Lower lobe of right lung (tissue), 2 donors: ENCODE measurements at places on chromosomes 2 and 18. TPM values are rescaled to one million over a fixed set of nuclear protein-coding genes. Genes with fewer than 3 reads are reported as not detected.

The CRACDL gene
- total RNA-seq, result 17.8 TPM

The TMEFF2 gene
- total RNA-seq, result not detected

GRCh38 chr2:165645930-165646831 lies 147.9 kb downstream of the GALNT3 start:
- no peaks in the 10 kb centered on the region for H3K27me3 ChIP-seq
- no peak overlapping the region for H3K27ac ChIP-seq
- H3K4me3 ChIP-seq, result no peak overlapping the region
- H3K36me3 ChIP-seq, result no peaks in the 10 kb centered on the region

- peaks cover 65% of the 10 kb centered on the region for H3K4me1 ChIP-seq
- H3K36me3 ChIP-seq, result no peaks in the 10 kb centered on the region
- peak overlapping the region; percentile 81 for H3K27ac ChIP-seq
- peak; percentile 71 for DNase-seq
- H3K27me3 ChIP-seq, result no peaks in the 10 kb centered on the region
- no peak overlapping the region for H3K4me3 ChIP-seq
Measured at GRCh38 chr2:43305517-43305916, 79.1 kb upstream of the ZFP36L2 start.

DNA sequence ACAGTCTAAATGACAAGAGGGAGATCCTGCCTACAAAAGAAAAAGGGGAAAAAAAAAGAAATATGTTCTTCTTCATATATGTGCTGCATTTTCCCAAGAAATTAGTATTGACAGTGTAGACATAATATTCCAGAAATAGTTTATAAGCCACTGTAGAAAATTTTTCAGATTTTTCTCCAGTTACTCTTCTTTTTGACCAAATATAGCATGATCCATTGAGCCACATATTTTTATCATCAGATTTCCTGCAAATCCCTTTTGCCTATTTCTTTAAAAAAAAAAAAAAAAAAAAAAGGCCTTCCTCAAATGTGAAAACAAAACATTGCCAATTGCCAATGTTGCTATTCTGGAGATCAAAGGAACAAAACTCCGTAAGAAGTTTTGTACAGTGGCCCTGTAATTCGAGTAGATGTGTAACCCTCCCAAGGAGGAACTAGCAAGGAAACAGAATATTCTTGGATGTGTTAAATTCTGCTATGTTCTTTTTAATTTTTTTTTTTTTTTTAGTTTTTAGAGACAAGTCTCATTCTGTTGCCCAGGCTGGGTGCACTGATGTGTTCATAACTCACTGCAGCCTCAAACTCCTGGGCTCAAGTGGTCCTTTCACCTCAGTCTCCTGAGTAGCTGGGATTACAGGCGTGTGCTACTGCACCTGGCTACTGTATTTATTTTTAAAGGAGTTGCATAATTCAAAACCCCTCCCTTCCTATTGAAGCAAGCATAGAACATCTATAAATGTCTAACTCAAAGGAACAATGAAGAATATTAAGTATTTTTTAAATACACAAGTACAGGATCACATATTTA lies 12.5 kb upstream of the CABYR start:
- H3K4me1 ChIP-seq, result peaks cover 19% of the 10 kb centered on the region
- H3K36me3 ChIP-seq, result peaks cover 52% of the 10 kb centered on the region
- H3K27ac ChIP-seq, result no peak overlapping the region
- DNase-seq, result no peak

DNA sequence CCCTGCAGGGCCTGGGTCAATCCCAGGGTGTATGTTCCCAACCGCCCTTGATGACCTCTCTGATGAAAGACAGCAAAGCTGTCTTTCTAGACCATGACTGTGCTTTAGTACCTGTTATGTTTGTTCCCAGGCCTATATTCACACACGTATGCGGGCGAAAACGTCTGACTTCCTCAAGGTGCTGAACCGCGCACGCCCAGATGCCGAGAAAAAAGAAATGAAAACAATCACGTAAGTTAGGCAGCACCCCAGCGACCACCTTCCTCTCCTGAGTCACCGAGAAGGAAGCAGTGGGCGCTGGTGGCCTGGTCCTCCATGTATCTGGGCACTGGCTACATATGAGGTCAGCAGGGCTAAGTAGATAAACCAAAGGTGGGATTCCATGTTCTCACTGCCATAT lies 11.1 kb upstream of the GPBAR1 start:
- H3K27me3 ChIP-seq, result no peaks in the 10 kb centered on the region
- H3K36me3 ChIP-seq, result peaks cover 100% of the 10 kb centered on the region
- DNase-seq, result no peak
- H3K4me1 ChIP-seq, result peaks cover 1% of the 10 kb centered on the region
- H3K4me3 ChIP-seq, result no peak overlapping the region

- no peaks in the 10 kb centered on the region for H3K4me1 ChIP-seq
- peaks cover 8% of the 10 kb centered on the region for H3K27me3 ChIP-seq
- no peak overlapping the region for H3K27ac ChIP-seq
- H3K36me3 ChIP-seq, result no peaks in the 10 kb centered on the region
- no peak for DNase-seq
- no peak overlapping the region for H3K4me3 ChIP-seq
Measured at GRCh38 chr2:96134421-96134820, 3.9 kb downstream of the ASTL start.

DNA sequence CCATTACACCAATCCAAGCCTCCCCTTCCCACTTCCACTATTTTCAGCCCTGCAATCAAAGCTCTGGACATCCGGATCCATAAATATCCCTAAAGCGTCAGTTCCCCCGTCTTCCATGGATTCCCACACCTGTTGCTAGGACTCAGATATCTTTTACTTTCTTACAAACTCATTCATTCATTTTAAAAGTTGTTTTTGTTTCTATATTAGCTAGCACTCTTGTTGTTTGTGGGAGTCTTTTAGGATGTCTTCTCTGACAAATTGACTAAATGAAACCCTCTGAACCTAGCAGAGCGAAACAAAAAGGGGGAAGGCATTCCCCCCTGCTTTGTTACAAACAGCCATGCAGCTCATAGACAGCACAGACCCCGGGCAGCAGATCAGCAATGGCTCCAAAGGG lies 9.0 kb upstream of the NBAS start:
- H3K4me3 ChIP-seq, result no peak overlapping the region
- H3K36me3 ChIP-seq, result no peaks in the 10 kb centered on the region
- H3K27ac ChIP-seq, result no peak overlapping the region
- DNase-seq, result no peak
- peaks cover 5% of the 10 kb centered on the region for H3K27me3 ChIP-seq
- H3K4me1 ChIP-seq, result no peaks in the 10 kb centered on the region

- no peaks in the 10 kb centered on the region for H3K36me3 ChIP-seq
- no peak overlapping the region for H3K27ac ChIP-seq
- no peak for DNase-seq
- peaks cover 12% of the 10 kb centered on the region for H3K27me3 ChIP-seq
- H3K4me1 ChIP-seq, result no peaks in the 10 kb centered on the region
- no peak overlapping the region for H3K4me3 ChIP-seq
Measured at GRCh38 chr2:20836521-20836920, 13.6 kb upstream of the LDAH start.
